ENCODE measurements at places on chromosomes 6 and 20.

- no peak for DNase-seq
Observed at GRCh38 chr6:152669895-152670294, 27.8 kb upstream of the MYCT1 start.

GRCh38 chr20:46713957-46714834 is 4.7 kb downstream of the SLC2A10 start:
- no peak for DNase-seq

DNA sequence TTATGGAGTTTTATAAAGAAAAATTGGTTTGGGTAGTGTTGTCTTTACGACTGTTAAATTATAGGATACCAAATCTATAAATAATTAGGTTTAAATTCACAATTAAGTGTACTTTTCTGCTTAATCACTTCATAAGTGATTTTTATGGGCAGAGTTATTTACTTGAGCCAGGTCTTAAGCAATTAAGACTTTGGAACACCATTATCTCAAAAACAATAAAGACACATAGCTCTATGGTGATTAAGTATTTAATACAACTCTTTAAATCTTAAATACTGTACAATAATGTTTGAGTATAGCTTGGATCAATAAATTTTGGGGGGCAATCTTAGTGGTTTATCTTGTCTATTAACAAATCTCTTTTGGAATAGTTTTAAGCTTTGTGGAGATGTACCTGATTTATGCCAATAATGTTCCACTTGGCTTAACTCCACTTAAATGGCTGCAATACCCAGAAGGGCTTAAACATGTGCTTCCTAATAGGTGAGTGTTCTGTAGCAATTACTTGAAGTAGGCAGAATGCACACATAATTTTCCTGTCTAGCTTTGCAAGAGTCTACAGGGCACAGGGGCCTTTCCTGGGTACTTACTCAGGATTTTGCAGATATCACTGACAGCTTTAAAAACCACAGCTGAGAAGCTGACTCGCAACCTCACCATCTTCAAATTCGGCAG is 7.5 kb downstream of the FERMT1 start:
- DNase-seq, result no peak

GRCh38 chr20:37381621-37382471 is 35.9 kb downstream of the SRC start:
- DNase-seq, result no peak

- DNase-seq, result no peak
Observed at GRCh38 chr6:98539741-98540140, 294.6 kb upstream of the POU3F2 start.

- no peak for DNase-seq
Observed at GRCh38 chr20:37526839-37527637, 638 bp downstream of the BLCAP start.

DNA sequence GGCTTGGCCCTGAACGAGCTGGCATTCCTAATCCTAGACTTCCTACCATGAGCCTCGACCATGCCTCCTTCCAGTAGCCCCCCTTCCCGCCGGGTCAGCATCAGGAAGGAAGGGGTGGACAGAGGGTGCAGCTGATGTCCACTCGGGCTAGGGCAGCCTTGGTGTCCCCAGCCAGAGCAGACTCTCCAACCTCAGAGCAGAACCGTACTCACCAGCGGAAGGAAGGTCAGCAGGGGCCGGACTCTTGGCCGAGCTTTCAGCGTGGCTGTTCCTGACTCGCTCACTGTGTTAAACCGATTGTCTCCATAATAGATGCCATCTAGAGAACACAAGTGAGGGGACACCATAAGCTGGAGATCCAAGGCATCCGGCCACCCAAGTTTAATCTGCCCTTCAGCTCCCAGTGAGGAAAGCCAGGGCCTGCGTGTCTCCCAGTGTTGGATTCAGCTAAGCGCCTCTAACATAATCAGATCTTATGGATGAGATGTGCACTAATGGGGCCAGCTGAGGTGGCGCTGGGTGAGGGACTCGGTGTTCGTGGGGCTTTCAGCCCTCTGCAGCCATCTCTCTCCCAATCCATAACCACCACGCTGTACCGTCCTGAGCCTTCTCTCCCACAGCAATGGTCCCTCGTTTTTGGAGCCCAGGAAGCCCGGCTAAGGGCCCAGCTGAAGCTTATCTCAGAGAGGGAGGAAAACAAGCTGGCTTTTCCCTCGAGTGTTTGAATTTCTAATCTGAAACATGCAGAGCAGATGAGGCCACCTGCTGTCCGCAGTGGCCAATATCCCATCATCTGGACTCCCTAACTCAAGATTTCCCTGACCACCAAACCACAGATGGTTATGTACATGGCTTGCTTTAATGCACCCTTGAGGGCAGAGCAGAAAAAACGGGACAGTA is 13.7 kb downstream of the C6orf132 start:
- DNase-seq, result no peak

- no peak for DNase-seq
Observed at GRCh38 chr20:3586093-3586492, 77.1 kb downstream of the GFRA4 start.

DNA sequence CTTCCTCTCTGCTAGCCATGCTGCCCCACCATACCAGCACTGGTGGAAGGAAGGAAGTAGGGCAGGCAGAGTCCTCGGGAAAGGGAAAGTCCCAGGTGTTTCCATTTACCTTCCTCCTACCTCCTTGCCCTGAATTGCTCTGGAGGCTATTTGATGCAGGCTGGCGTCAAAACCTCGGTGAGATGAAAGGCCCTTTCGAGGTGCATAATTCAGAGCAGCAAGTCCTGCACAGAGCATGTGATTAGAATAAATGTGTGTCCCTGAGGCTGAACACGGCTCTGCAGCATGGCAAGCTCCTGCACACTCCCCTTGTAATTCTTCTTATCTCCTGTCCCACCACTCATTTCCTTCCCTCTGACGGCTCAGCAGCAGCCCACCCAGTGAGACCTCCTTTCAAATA is 98.7 kb upstream of the LRFN2 start:
- no peak for DNase-seq

GRCh38 chr20:46261456-46262253 is 46.6 kb downstream of the CDH22 start:
- no peak for DNase-seq

- DNase-seq, result no peak
Observed at GRCh38 chr20:48682529-48683363, 145.1 kb downstream of the PREX1 start.

DNA sequence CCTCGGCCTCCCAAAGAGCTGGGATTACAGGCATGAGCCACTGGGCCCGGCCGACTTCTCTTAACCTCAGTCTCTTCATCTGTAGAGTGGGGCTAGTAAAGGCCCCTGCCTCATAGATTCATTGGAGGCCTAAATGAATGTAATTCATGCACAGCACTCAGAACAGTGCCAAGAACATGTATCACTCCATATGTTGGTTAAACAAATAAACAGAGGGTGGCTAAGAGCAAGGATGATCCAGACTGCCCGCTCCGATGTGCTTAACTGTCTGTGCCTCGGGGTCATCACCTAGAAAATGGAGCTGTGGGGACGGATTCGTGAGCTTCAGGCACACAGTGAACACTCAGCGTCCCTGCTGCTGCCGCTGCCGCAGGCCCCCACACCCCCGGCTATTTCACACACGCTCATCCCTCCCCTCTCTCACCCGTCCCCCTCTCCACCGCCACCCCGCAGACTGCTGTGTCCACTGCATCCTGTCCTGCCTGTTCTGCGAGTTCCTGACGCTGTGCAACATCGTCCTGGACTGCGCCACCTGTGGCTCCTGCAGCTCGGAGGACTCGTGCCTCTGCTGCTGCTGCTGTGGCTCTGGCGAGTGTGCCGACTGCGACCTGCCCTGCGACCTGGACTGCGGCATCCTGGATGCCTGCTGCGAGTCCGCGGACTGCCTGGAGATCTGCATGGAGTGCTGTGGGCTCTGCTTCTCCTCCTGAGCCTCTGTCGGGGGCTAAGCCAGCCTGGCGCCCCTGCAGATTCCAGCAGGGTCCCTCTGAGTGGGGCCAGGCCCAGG is 14.8 kb downstream of the MDFI start:
- DNase-seq, result no peak

- no peak for DNase-seq
Observed at GRCh38 chr6:113432521-113433334, 424.4 kb upstream of the MARCKS start.

GRCh38 chr6:147787417-147787816 is 278.9 kb downstream of the SAMD5 start:
- DNase-seq, result no peak

- no peak for DNase-seq
Observed at GRCh38 chr6:167525774-167526173, 200.9 kb downstream of the TTLL2 start.

DNA sequence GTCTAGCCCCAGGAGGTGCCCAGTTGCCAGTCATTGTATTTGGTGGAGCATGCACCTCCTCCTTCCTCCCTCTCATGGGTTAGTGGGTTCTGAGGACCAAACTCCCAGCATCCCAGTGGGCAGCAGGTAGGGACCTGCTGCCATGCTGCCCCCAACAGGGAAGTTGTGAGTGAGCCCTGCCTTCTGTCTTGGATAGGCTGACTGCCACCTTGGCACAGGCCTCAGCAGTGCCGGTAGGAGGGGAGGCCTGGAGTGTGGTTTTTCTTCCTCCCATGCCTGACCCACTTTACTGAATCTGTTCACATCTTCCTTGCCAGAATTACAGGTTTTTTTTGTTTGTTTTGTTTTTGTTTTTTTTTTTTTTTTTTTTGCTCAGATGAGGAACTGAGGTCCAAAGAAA is 24.5 kb downstream of the PLCG1 start:
- no peak for DNase-seq

- DNase-seq, result no peak
Observed at GRCh38 chr6:113709936-113710509, 147.1 kb upstream of the MARCKS start.

GRCh38 chr20:40561187-40561586 is 127.8 kb downstream of the MAFB start:
- no peak for DNase-seq

DNA sequence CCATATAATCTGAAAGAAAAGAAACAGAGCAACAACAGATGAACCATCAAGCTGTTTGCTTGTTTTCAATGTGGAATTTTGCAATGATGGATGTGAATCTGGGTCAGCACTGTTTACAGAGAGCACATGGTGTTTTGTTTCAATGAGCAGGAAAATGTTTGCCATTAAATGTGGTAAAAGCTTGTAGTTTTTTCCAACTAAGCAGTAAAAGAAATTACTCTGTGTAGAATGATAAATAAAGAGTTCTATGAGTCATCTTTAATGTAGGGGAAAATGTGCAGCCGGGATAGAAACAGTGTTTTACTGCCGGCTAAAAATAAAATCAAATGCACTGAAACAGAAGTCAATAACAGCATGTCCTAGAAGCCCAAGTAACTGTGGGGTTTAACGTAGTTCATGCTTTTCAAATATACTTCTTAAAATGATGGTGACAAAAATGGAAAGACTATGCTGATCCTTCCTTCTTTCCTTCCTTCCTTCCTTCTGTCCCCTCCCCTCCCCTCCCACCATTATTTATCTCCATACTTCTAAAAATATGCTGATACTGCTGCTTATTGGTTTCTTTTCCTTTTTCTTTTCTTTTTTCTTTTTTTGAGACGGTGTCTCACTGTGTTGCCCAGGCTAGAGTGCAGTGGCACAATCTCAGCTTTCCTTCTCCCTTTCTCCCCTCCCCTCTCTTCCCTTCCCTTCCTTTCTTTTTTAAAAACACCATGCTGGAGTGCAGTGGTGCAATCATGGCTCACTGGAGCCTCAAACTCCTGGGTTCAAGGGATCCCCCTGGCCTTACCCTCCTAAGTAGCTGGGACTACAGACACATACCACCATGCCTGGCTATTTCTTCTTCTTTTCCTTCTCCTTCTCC is 6.3 kb upstream of the NAA20 start:
- no peak for DNase-seq

GRCh38 chr20:19519466-19519865 is 238.6 kb upstream of the RIN2 start:
- no peak for DNase-seq

DNA sequence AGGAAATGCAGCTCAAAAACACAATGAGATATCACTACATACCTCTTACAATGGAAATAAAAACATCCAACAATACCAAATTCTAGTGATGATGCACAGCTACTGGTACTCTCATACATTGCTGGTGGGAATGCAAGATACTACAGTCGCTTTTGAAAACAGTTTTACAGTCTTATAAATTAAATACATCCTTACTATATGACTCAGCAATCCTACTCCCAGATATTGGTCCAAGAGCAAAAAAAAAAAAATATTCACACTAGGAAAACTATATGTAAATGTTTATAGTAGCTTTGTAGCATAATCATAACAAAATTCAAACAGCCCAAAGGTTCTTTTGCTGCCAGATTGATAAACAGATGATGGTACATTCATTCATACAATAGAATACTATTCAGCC is 217.4 kb upstream of the FAM83B start:
- DNase-seq, result no peak

Measured in stimulated activated CD8-positive, alpha-beta memory T cell treated with anti-CD3 and anti-CD28 coated beads, Interleukin-7, amount 100 ng/mL, for 24 hours (primary cell).